ENCODE measurements at places on chromosomes 3 and 15. TPM values are rescaled to one million over a fixed set of nuclear protein-coding genes. Genes with fewer than 3 reads are reported as not detected.

The GOLGA8N gene
- 10.5 TPM for total RNA-seq

DNA sequence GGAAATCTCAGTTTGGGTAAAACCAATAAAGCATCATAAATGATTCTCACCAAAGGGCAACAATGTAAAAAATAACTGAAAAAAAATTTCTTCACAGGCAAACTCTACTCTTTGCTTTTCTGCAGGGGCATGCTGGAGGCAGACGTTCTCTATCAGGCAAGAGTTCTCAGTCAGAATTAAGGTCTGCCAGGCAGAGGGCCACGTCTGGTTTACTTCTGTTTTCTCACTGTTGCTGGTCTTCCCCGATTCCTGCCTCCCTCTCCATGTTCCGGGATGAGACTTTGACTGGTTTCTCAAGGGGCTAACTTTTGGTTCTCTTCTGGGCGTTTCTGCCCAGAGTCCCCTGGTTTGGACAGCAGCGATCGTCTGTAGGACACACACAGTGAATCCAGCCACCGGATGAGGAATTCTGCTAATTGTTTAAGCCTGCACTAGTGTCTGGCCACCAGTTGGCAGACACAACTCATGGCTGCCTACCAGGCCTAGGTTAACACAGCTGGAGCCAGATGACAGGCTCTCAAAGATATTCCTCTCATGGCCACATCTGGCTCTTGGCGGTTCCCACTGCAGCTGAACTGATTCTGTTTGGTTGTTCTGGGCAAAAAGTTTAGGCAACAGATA, 273.1 kb downstream of the FOXP1 start:
- peak; percentile 16 for DNase-seq

The NRROS gene
- total RNA-seq: 5.4 TPM

DNA sequence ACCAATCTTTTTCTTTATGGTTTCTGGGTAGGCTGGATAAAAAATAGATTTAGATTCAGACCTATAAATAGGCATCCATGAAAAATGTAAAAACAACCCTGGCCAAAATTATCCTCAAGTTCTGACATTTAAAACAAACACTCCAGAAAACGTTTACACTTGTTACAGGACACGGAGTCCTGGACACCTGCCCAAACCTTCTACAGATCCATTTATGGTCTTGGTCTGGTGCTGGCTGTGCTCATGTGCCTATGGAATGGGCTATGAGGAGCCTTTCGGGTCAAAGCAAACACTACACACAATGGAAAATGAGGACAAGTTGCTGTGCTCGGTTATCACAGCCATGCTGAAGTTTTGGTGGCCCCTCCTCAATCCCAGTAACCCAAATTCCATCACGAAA, 108.1 kb downstream of the PDZRN3 start:
- DNase-seq: no peak

The DOCK3 gene
- 6.1 TPM for total RNA-seq

Data from mucosa of descending colon (tissue), 3 donors.